Stimulated activated CD8-positive, alpha-beta memory T cell treated with anti-CD3 and anti-CD28 coated beads, Interleukin-2, amount 100 ng/mL, for 1 hour (primary cell): ENCODE measurements at places on chromosomes 5 and 9.

DNA sequence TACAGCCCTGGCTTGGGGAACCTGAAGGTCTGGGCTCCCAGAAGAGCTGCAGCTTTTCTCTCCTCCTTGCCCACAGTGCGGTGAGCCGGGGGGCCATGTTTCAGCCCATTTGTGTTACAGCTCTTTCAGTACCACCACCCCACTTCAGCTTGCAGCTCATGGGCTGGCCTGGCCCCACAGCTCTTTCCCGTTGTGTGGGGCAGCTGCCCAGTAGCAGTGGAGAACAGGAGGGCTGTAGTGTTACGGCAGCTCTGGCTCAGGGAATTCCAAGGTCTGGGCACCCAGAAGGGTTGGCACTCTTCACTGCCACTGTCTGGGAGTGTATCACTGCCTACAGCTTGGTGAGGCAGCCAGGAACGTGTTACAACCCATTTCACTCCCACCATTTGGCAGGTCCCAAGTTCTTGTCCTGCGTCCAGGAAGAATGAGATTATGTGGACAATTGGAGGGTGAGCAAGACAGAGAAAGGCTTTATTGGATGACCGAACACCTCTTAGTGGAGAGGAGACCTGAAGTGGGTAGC is 390.5 kb downstream of the KDM4C start:
- DNase-seq, result no peak

DNA sequence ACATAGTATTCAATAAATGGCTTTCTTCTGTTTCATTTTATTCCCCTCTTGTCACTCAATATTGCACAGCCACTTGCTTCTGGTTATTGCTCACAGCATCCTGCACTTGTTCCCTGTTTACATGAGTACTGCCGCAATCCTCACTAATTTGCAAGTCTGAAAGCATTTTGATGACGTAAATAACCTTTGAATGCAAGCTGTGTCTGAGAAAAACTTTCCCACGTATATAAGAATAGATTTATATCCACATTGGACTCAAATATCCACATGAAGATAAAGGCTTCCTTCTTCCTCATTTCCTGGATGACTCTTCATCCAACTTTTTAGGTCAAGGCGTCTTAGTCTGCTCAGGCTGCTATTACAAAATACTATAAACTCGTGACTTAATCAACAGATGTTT is 88.2 kb upstream of the DAP start:
- no peak for DNase-seq

DNA sequence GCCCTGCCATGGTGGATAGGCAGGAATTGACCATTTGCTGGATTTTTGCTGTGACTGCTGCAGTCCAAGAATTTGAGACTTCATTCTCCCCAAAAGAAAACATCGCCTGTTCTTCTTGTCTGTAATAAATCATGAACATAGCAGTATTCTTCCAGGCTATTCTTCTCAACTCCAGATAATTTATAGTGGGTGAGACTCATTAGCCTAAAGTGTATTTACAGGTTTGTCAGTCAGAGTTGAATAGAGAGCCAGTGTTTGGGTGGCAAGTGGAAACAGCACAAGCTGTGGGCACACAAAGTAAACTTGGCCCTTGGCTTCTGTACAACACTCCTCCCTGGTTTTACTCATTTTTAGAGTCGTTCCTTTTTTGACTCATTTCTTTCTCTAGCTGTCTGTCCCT is 128.2 kb upstream of the VCAN start:
- no peak for DNase-seq

- DNase-seq, result no peak
Measured at GRCh38 chr5:6552612-6553011, 80.2 kb downstream of the NSUN2 start.

DNA sequence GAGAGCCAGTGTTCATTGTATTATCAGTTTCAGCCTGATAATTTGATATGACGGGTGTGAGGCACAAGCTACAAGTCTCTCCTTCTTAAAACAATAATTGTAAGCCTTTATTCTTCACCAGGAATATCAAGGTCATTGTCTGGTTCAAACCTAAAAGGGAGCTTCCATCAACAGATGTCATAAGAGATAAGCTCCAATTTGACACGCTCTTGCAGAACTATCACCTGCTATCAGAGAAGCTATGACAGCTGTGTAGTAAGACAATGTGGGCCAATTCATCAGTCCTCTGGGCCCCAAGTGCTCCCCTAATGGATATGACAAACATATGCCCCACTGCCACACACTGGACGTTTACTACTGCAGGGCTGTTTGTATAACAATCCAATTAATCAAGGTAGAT is 1010.2 kb upstream of the DMAC1 start:
- no peak for DNase-seq

GRCh38 chr5:119276978-119277377 is 78.8 kb upstream of the TNFAIP8 start:
- no peak for DNase-seq

GRCh38 chr5:87190687-87191086 is 77.0 kb upstream of the RASA1 start:
- DNase-seq, result no peak

DNA sequence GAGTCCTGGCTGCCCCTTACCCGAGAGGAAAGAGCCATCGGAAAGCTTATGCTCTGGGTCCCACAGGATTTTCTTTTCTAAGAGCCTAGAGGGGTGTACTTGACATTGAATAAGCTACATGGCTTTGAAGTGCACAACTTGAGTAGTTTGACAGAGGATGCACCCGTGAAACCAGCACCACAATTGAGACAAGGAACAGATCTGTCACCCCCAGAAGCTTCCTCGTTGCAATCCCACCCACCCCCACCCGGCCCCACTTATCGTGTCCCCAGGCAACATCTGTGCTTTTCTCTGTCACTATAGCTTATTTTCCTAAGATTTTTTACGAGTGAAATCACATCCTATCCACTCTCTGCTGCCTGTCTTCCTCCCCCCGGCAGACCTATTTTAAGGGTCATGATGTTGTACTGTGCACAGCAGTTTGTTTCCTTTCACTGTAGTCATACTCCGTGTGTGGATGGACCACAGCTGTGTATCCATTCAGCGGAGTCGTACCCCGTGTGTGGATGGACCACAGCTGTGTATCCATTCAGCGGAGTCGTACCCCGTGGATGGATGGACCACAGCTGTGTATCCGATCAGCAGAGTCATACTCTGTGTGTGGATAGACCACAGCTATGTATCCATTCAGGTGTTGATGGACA is 8.8 kb upstream of the FCN2 start:
- DNase-seq, result no peak
